Heart right ventricle (tissue), 16 donors: ENCODE measurements at places on chromosomes 16 and 17. TPM values are rescaled to one million over a fixed set of nuclear protein-coding genes. Genes with fewer than 3 reads are reported as not detected.

DNA sequence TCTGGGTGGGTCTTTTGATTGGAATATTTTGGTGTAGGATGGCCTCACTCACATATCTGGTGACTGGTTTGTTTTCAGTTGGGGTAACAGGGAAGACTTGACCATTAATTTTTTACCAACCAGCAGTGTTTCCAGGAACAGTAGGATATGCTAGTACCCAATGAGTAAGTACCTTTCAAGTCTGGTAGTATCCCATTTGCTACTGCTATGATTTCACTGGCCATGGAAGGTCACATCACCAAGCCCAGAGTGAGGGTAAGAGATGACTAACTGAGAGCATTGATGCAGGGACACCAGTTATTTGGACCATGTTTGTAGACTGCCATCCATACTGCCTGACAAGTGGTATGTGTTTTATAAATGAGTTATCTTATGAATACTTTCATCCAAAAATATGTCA lies 277.7 kb downstream of the MAP2K6 start:
- no peak overlapping the region for H3K27ac ChIP-seq

CCL18 gene
- 2.5 TPM for total RNA-seq

GRCh38 chr16:23466162-23466885 lies 13.3 kb upstream of the COG7 start:
- H3K36me3 ChIP-seq = peaks cover 60% of the 10 kb centered on the region
- no peak for DNase-seq
- H3K4me1 ChIP-seq = peaks cover 18% of the 10 kb centered on the region
- no peak overlapping the region for H3K4me3 ChIP-seq
- H3K27ac ChIP-seq = no peak overlapping the region

- no peaks in the 10 kb centered on the region for H3K27me3 ChIP-seq
- H3K27ac ChIP-seq = peak overlapping the region; percentile 73
- H3K36me3 ChIP-seq = peaks cover 14% of the 10 kb centered on the region
- DNase-seq = no peak
Measured at GRCh38 chr17:78789149-78789662, 7.1 kb upstream of the CYTH1 start.

DNA sequence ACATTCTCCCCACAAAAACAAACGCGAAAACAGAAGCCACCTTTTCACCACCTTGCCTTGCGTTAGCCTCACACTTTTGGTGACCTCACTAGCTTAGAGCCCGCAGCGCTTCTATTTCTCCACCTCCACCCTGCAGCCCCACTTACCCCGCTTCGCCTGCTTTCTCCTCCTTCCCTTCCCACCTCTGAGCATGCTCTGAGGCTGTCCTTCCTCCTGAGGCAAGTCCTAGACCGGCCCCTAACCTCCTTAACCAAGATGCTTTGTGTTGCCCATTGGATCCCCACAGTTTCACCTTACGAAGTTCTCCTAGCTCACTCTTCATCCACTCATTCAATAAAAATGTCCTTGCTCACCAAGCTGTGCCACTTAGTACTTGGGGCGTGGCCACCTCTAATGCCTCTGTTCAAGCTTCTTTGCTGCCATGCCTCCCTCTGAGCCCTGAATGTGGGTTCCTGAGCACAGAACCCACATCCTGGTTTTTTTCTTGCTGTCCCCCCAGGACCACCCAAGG lies 1.3 kb downstream of the GNGT2 start:
- peaks cover 33% of the 10 kb centered on the region for H3K4me1 ChIP-seq
- peak overlapping the region; percentile 81 for H3K27ac ChIP-seq
- no peak overlapping the region for H3K4me3 ChIP-seq
- H3K36me3 ChIP-seq = no peaks in the 10 kb centered on the region
- H3K27me3 ChIP-seq = no peaks in the 10 kb centered on the region

- no peak overlapping the region for H3K27ac ChIP-seq
- DNase-seq = peak; percentile 3
- peak overlapping the region; percentile 44 for H3K4me3 ChIP-seq
Measured at GRCh38 chr17:47423406-47424295, 99.9 kb downstream of the EFCAB13 start.

EPX gene
- total RNA-seq = not detected

- no peak overlapping the region for H3K27ac ChIP-seq
- H3K27me3 ChIP-seq = peaks cover 18% of the 10 kb centered on the region
- H3K36me3 ChIP-seq = no peaks in the 10 kb centered on the region
- no peak for DNase-seq
- no peak overlapping the region for H3K4me3 ChIP-seq
- H3K4me1 ChIP-seq = no peaks in the 10 kb centered on the region
Measured at GRCh38 chr17:74647871-74648672, 24.5 kb upstream of the CD300E start.

DOC2A gene
- total RNA-seq = not detected

DNA sequence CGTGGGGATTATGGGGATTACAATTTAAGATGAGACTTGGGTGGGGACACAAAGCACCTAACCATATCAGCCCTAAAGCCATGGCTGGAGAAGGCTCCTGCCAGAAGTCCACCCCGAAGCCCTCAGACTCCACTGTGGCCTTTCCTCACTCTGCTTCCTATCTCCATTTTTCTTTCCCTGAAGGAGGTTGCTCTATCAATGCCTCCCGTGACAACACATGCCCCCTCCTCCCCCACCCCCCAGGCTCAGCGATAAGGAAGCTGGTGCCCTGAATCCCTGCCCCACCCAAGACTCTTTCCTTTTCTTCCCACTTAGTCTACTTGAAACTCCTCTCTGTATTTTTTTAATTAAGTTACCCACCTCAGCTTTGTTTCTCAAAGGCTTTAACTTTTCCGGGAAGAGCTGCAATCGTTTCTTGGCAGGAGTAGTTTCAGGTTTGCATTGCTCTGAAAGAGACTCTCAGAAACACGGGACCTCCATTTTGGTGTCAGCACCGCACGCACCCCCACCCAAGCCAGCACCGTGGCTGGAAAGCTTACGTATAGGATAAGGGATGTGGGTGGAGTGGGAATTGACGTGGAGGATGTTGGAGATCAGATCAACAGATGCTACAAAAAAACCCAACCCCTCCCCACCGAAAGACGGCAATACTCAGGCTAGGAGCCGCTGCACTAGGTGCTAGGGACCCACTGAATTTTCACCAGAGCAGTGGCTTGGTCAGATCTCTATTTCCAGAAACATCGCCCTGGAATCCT lies 15.2 kb upstream of the CA4 start:
- H3K36me3 ChIP-seq = peaks cover 7% of the 10 kb centered on the region
- H3K4me1 ChIP-seq = peaks cover 31% of the 10 kb centered on the region
- H3K4me3 ChIP-seq = peak overlapping the region; percentile 71
- H3K27me3 ChIP-seq = peaks cover 10% of the 10 kb centered on the region
- DNase-seq = no peak

- DNase-seq = no peak
- H3K27ac ChIP-seq = no peak overlapping the region
- H3K27me3 ChIP-seq = no peaks in the 10 kb centered on the region
- no peak overlapping the region for H3K4me3 ChIP-seq
Measured at GRCh38 chr16:2457946-2458345, 2.0 kb upstream of the TEDC2 start.
